ENCODE measurements at places on chromosomes 2 and 18.

DNA sequence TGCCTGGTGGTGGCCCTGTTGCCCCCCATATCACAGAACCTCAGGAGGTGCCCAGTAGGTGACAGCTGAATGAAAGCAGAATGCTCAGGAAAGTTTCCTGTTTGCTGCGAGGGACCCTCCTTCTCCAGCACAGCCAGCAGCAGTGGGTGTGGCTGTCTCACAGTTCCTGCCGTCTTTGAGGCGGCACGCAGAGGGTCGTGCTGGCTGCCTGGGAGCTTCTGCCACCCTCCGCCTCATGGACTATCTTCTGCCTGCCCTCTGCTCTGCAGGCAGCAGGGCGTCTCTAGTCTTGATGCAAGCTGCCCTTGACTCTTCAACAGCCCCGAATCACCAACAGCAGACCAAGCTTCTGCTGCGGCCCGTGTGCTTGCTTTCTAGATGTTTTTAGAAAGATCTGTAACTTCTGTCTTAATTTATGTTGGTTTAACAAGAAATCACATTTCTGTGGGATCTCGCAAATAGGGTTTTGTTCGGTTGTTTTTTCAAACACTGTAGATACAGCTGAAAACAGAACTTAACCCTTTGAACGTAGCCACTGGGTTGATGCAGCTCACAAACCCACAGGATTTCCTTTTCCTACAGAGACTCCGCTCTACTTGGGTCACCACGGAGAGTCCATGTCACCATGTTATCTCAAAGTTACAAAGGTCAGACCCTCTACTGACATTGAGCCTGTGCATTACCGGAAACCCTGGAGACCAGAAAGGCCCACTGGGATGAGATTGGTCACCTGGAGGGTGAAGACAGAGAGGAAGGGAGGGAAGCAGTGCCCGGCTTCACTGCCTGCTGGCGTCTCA, 144.9 kb downstream of the ACOXL start:
- DNase-seq = no peak

GRCh38 chr2:85110991-85111560, 22.1 kb upstream of the TCF7L1 start:
- DNase-seq = no peak

- DNase-seq = no peak
These were observed 169.1 kb upstream of the THUMPD2 start for GRCh38 chr2:39948016-39948719.

GRCh38 chr2:165376571-165376975, 92.9 kb upstream of the CSRNP3 start:
- no peak for DNase-seq

DNA sequence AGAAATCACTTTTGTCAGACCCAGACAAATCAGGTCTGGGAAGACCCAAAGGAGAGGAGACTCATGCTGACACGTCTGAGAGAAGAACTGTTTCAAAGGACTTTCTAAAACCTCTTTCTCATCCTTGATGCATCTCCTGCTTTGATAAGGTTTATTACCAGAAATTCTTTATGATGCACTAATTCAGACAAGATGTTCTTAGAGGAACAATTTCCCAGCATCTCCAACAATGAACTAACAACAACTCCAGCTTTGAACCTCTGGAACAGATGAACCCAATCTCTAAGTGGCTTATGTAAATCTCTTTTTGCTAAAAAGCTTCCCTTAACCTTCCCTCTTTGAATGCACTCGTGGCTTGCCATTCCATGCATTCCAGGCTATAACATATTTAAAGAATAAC, 15.9 kb upstream of the SERPINB11 start:
- DNase-seq = no peak

DNA sequence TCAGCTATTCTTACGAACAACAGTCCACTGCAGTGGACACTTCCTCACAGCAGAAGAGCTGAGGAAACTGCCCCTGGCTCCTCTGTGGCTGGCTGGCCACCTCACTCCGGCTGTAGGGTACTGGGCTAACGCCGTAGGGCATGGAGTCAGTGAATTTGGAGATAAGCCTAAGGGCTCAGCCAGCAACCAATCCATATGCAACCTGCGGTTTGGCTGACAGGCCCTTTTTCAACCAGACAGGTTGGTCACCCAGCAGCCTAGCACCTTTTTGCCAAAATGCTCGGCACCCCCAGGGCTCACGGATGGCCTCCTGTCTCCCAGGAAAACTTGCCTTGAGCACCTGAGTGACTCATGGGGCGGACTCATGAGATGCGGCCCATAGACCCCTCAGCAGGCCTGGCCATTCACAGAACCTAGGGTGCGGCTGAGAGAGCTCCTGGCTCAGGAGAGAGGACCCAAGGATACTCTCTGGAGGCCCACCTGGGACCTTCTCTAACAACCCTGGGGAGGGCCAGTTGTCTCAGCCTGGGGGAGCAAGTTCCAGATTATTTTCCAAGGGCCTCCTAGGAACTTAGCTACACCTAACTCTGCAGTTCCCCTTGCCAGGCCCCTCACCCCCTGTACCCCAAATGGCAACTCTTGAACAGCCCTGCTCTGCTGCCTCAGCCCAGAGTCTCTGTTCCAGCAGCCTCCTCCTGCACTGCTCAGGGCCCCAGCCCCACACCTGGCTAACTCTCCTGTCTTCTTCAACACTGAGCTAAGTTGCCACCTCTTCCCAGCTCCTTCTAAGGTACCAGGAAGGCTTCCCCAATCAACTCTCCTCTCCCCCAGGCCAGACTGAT, 252.1 kb downstream of the CYP26B1 start:
- no peak for DNase-seq
